Gastrocnemius medialis (tissue), 4 donors: ENCODE measurements at places on chromosomes 2 and 18.

- no peak for DNase-seq
Measured at GRCh38 chr2:85326406-85327159, 1.2 kb downstream of the TGOLN2 start.

DNA sequence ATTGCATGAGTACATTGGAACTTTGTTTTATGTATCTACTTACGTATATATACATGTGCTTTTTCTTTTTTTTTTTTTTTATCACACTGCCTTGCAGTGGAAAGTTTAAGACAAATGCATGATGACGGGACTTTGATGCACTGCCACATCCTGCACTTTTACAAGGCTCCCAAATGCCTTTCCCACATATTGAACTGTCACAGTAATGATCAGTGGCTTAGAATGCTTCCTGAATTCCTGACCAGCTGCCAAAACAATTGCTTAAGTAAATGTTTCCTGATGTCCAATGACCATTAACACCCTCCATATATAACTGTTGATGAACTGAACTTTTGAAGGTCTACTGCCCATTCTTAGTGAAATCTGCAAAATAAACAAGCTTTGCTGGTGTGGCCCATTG lies 60.2 kb downstream of the LYPD6B start:
- no peak for DNase-seq

GRCh38 chr2:118913131-118913802 lies 28.7 kb upstream of the MARCO start:
- no peak for DNase-seq

GRCh38 chr2:43894743-43895142 lies 56.0 kb downstream of the ABCG8 start:
- DNase-seq = no peak

DNA sequence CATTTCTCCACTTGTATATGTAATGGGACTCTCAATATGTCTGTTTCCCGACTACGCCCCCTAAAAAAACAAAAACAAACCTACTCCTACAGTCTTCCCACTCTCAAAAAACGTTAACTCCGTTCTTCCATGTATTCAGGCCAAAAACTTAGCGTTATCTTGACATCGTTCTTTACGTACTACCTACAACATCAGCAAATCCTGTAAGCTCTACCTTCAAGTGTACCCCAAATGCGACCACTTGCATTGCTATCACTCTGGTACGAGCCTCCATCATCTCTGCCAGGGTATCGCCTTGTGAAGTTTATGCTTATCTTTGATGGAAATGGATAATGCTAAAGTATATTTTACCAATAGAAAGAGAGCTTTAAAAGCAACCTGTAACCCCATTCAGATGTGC lies 479 bp downstream of the GPATCH11 start:
- DNase-seq = no peak

DNA sequence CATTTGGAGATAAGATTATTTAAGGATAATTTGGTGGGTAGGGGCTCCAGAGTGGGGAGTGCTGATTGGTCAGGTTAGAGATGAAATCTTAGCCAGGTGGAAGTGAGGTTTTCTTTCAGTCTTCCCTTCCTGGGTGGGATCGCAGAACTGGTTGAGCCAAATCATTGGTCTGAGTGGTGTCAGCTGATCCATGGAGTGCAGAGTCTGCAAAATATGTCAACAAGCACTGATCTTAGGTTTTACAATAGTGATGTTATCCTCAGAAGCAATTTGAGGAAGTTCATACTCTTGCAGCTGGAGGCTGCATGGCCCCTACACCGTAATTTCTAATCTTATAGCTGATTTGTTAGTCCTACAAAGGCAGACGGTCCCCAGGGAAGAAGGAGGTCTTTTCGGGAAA lies 1483.4 kb upstream of the ZEB2 start:
- no peak for DNase-seq

- DNase-seq = no peak
Measured at GRCh38 chr18:159037-159652, 788 bp downstream of the USP14 start.

GRCh38 chr2:23327887-23328286 lies 57.1 kb upstream of the KLHL29 start:
- no peak for DNase-seq

GRCh38 chr2:220513573-220514288 lies 886.3 kb downstream of the SLC4A3 start:
- no peak for DNase-seq

DNA sequence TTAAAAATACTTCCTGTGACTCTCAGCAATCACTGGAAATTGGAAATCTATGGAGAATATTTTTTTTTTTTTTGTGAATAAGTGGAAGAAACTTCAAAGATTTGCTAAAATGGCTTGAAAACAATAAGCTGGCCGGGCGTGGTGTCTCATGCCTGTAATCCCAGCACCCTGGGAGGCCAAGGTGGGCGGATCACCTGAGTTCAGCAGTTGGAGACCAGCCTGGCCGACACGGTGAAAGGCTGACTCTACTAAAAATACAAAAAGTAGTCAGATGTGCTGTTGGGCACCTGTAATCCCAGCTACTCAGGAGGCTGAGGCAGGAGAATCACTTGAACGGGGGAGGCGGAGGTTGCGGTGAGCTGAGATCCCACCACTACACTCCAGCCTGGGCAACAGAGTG lies 155.5 kb upstream of the CAVIN2 start:
- no peak for DNase-seq
